ENCODE measurements at places on chromosomes 1 and 21. TPM values are rescaled to one million over a fixed set of nuclear protein-coding genes. Genes with fewer than 3 reads are reported as not detected.

Gene TFF2
- not detected for total RNA-seq

Gene CSF3R
- total RNA-seq, result not detected

Gene HSD11B1
- total RNA-seq, result not detected

Gene PGLYRP3
- not detected for total RNA-seq

- DNase-seq, result no peak
Measured at GRCh38 chr21:14541841-14542490, 4.1 kb downstream of the SAMSN1 start.

Measured in glutamatergic neuron (in vitro differentiated cells).